Stimulated activated CD8-positive, alpha-beta memory T cell treated with anti-CD3 and anti-CD28 coated beads, Interleukin-4, amount 100 ng/mL, for 4 hours (primary cell): ENCODE measurements at places on chromosomes 12 and 14.

- no peak for DNase-seq
These were observed 689.6 kb upstream of the SEL1L start for GRCh38 chr14:82223276-82223675.

DNA sequence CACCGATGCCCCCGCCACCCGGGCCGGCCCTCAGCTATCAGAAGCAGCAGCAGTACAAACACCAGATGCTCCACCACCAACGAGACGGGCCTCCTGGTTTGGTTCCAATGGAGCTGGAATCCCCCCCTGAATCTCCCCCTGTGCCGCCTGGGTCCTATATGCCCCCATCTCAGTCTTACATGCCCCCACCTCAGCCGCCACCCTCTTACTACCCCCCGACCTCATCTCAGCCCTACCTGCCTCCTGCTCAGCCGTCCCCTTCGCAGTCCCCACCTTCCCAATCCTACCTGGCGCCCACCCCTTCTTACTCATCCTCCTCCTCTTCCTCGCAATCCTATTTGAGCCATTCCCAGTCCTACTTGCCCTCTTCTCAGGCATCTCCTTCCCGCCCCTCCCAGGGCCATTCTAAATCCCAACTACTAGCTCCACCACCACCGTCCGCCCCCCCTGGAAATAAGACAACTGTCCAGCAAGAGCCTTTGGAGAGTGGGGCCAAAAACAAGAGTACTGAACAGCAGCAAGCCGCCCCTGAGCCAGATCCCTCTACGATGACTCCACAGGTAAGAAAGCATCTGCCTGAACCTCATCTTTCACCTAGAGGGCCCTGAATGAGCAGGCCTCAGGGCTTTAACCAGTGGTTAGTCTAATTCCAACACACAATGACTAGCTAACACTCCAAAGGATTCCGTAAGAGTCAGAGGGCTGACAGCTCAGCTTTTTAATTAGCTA lies 851 bp downstream of the YLPM1 start:
- no peak for DNase-seq

- no peak for DNase-seq
These were observed 72.9 kb downstream of the DDX51 start for GRCh38 chr12:132071040-132071810.

- DNase-seq = no peak
These were observed 1590.5 kb upstream of the TMEM132C start for GRCh38 chr12:126676434-126676833.

- DNase-seq = no peak
These were observed 396.8 kb downstream of the NUAK1 start for GRCh38 chr12:105741786-105742566.
